Hematopoietic multipotent progenitor cell treated with erythropoietin and hydrocortisone succinate and interleukin-3 and kit ligand, for 15 days (in vitro differentiated cells): ENCODE measurements at places on chromosomes 3 and 15.

GRCh38 chr15:40048211-40048792 lies 9.3 kb upstream of the SRP14 start:
- DNase-seq, result no peak

DNA sequence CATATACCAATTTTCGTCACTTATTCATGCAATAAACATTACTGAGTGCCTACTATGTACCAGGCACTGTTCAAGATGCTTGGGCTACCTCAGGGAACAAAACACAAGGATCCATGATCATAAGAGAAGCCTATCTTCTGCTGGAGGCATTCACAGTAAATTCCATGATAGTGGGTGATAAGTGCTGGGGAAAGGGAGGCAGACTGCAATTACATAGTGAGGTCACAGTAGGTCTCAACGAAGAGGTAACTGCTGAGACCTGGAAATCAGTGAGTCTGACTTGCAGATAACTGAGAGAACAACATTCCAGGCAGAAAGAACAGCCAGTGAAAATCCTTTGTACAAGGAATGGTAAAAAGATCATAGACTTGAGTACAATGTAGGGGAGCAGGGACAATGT lies 33.6 kb downstream of the RAF1 start:
- DNase-seq, result no peak

DNA sequence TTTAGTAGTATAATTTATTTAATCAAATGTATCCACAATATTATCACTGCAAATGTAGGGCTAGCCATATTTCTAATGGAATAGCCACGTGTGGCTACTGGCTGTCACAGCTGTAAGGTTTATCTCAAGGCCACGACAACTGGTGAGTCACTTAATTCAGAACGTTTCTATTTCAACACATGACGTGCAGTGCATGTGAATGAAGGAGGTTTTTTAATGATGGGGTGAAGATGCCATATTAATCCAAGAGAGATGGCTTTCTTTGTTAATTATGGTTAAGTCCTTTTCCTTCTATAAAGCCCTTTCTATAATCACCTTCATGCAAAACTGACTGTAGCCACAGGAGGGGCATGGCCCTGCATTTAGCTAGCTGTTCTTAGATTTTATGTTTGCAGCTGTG lies 212.0 kb downstream of the FEZF2 start:
- no peak for DNase-seq

GRCh38 chr15:57138349-57138788 lies 219.9 kb downstream of the TCF12 start:
- peak; percentile 13 for DNase-seq

DNA sequence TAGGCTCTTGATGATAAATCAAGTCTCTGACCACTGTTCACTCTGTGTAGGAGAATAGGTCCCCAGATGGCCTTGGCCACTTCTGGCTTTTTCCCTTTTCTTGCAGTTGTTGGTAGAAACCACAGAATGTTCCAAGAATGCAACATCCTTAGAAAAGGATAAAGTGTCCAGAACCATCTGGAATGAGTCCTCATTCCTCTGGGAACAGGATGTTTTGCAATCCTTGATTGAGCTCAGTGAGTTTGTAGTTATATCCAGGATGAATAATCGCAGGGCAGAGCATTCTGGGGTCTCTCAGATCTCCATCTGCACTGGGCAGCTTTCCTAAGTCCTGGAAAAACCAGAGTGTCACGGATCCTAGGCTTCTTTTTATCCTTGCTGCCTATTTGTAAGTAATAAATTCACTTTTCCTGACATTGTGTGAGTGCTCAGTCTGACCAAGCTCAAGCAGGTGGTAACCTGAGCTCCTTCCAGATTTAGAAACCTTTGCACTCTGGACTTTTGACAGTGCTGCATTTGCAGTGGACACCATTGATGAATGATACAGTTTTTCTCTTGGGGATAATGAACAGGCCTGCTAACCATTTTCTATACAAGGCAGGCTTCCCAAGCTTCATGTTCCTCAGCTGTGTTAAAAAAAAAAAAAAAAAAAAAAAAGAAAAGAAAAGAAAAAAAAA lies 1028.6 kb downstream of the OTOL1 start:
- DNase-seq, result no peak

DNA sequence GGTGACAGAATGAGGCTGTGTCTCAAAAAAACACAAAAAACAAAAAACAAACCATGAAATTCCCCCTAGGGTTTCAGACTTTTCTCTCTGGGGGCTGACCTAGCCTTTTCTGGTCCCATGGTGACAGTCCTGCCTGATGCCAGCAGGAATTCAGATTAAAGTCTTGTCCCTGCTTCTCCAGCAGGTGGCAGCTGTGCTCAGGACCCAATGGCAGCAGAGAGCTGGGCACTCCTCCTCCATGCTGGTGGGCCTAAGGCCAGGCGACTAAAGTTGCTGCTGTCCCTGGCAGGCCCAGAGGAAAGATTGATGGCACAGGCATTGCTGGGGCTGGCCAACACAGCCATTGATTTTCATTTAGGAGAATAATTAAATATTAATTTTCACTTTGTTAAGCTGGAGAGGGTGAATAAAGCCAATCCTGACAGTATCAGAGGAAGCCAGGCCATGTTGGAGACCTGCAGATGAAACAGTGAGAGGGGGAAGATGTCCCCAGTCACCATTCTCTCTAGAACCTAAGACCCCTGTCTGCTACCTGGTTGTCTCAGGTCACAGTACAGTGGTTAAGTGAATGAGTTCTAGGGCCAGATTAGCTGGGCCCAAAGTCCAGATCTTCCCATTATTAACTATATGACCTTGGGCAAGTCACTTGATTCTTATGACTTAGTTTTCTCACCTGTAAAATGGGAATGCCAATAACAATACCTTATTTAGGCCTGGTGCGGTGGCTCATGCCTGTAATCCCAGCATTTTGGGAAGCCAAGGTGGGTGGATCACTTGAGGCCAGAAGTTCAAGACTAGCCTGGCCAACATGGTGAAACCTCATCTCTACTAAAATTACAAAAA lies 7.1 kb downstream of the CELF6 start:
- DNase-seq, result peak; percentile 47

DNA sequence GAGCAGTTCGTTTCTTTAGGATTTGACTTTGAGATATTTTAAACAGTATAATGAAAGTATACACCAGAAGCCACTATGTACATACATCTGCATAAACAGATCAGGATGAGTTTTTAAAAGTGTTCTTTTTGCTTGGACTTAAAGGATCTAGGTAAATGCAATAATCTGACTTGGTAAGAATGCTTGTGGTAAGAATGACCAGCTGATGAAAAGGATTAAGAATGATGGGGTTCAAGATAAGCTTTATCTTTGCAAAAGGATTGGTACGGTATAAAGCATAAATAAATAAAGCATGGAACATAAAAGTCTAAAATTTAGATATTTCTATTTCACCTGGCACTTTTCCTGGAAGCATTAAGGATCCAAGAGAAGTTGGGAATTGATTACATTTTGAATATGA lies 9.8 kb upstream of the MME start:
- no peak for DNase-seq

GRCh38 chr3:152328841-152329240 lies 60.1 kb downstream of the MBNL1 start:
- DNase-seq, result no peak

- no peak for DNase-seq
Observed at GRCh38 chr3:50444213-50444612, 59.2 kb downstream of the CACNA2D2 start.

DNA sequence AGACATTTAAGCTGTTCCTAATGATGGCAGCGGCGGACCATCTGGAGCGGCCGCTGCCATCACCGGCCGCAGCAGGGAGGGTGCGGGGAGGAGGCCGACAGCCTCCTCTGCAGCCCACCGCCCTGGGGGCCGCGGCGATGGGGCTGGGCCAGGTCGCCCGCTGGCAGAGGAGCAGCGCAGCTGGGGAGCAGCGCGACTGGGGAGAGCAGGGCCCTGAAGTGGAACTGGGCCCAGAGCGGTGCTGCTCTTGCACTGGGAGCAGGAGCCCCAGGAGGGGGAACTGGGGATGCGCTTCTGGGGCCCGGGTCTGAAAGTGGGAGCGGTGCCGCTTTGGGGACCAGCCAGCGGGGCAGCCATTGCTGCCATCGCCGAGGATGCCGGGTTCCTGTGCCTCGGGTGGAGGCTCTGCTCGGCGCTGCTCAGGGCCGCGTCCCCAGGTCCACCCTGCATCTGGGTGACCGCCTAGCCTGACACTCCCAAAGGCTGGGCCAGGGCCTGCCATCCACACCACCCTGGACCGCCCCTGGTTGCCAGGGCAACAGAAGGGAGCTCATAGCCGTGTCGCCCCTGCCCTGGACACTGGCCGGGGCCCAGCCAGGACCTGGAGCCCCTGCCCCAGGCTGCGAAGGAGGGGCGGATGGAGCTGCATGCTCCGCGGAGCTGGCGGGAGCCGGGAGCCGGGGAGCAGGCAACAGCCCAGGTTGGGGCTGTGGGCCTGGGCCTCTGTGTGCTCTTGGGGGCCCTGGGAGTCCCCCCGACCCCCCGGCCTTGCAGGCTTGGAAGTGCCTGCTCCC lies 15.5 kb upstream of the PLA2G4E start:
- DNase-seq, result no peak

- DNase-seq, result no peak
Observed at GRCh38 chr3:104392327-104392726, 974.4 kb upstream of the ALCAM start.

DNA sequence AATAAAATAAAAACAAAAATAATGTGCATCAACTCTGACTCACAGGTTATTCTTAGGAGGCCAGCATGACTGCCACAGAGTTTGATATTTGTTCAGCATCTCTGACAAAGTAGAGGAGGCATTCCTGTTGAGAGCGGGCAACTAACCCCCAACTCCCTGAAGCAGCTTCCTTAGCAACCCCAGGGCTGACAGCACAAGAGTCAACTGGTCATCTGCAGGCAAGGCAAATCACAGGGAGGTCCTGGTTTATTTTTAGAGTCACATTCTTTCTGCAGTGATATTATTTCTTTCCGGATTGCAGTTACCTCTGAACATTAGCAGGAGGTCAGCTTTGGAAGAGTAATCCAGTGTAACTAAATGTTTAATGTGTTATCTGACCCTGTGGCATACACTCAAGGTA lies 273.0 kb downstream of the PLCL2 start:
- DNase-seq, result no peak

DNA sequence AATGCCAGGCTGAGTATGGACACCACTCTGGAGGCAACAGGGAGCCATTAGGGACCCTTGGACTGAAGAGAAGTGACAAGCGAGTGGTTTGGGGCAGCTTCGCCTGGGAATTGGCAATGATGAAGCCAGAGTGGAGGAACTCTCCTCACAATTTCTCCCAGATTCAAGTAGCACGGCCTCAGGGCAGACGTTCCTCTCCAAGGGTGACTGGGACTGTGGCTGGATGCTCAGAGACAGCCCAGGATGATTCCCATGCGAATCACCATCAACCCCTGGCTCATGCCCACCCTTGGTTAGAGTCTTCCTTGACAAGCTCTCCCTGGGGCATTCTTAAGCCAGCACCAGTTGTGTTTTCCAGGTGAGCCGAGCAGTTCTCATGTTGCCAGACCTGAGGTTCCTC lies 16.3 kb upstream of the DOCK3 start:
- DNase-seq, result no peak

DNA sequence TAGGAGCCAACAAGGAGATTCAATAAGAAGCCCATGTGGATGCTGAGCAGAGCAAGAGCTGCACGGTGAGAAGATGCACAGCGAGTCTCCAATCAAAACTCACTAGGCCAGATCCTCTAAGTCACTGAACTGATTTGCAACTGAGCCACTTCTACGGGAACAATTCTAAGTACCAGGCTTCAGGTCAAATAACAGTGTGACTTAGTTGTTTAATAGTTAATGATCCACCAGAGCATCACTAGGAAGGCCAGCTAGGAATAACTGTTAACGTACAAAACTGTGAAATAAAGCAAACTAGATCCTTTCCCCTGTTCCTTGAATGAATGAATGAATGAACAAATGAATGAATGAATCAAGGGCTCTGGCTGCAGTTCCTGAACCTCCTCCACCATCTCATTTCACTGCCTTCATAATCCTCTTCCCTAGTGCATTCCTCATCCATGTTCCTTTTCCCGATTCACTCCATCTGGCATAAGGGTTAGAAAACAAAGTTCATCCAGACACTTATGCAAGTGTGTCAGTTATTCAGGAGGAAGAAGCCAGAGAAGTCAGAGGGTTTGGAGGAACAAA lies 59.7 kb downstream of the ATP8B4 start:
- DNase-seq, result no peak

GRCh38 chr3:28972921-28973320 lies 307.9 kb upstream of the RBMS3 start:
- no peak for DNase-seq

GRCh38 chr15:75136118-75136517 lies 65.6 kb upstream of the C15orf39 start:
- no peak for DNase-seq

DNA sequence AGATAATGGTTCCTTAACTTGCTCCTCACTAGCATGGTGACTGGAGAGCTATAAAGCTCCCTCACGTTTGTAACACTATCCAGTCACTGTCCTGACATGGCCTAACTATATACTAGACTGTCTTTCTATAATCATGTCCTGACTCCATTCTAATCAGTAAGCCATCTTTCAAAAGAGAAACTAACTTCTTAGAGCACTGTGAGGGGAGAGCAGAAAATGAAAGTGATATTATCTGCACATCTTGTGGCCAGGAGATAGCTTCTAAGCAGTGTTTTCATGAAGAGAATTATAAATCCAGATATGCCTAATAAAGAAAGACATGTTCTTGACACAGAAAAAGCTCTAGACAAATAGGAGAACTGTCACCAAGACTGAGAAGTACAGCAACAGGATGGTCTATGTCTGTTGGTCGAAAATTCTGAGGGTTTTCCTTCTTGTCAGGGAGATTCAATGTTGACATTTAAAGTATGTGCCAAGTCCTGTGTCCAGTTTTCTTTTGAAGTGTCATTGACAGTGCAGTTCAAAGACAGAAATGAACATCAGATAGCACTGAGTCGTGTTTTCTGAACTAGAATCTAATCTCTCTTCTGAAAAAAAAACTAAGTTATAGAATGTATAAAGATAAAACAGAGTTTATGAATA lies 230.6 kb upstream of the PEX5L start:
- DNase-seq, result no peak

DNA sequence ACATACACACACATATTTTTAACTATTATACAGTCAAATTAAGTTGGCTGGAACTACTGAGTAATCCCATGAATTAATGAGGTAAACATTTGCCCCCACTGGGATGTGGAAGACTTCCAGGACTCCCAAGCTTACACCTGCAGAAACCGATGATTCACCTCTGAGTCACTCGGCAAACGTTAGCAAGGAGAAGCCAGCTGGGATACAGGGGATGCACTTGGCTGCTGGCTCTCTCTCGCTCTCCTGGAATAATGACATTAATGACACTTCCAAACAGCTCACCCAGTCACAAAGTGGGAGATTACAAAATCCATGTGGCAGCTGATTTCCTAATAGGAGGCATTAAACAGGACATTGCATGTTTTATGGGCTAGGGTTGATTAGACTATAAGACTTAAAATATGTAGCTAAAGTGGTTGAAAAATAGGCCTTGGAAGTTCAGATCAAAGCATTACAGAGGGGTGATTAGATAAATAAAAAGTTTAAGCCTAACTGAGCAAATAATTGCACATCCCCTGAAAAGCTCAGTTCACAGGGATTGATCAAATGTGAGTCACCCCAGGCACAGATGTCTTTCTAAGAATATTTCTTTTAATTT lies 500.9 kb downstream of the SOX2 start:
- DNase-seq, result no peak
